Right forelimb (tissue), 1 donor: ENCODE measurements at places on chromosomes 6 and 20.

- peak; percentile 9 for DNase-seq
Observed at GRCh38 chr6:170074435-170074834, 216.4 kb downstream of the DLL1 start.

- no peak for DNase-seq
Observed at GRCh38 chr6:36662827-36663256, 15.7 kb upstream of the CDKN1A start.

GRCh38 chr6:138600726-138601125 lies 101.4 kb upstream of the NHSL1 start:
- DNase-seq = no peak

GRCh38 chr6:35312076-35312800 lies 14.6 kb downstream of the DEF6 start:
- no peak for DNase-seq

DNA sequence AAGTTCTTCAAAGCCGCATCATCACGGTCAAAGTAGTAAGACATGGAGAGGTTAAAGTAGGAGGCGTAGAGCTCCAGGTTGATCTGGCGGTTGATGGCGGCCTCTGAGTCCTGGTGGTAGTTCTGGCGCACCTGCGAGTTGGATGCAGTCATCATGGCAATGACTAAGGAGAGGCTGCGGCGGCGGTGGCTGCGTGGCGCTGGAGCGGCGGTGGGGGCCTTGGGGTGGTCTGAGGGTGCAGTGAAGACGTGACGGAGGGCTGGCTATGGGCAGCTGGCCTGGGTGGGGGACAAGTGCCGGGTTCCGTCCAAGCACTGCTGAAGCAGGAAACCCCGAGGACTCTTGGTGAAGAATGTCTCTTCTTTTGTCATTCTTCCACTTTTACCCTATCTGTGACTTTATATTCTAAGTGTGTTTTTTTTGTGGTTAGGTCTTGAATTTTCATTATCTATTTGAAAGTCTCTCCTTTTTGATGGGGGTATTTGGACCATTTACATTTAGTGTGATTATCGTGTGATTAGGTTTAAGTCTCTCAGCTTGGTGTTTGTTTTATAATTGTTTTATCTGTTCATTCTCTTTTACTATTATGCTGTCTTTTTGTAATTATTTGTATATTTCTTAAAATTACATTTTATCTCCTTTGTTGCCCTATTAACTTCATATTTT lies 94.6 kb downstream of the TFAP2B start:
- DNase-seq = no peak

- no peak for DNase-seq
Observed at GRCh38 chr6:124989136-124989983, 27.1 kb downstream of the RNF217 start.

- no peak for DNase-seq
Observed at GRCh38 chr6:53707108-53707897, 41.7 kb upstream of the KLHL31 start.

DNA sequence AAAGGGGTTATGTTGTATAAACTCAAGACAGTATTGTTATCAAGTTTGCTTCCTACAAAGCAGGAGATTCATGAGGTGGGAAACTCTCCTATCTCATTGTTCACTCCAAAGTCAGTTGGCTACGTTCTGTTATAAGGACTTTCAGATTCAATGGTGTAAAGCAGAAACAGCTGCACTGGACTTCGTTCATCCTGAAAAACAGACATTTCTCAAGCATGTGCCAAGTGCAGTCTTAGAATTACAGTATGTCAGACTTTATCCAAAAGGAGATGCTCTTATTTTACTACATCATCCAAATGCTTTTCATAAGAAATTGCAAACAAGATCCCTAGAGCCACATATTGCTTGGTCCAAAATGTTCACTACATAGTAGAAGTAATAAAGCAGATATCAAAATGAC lies 14.9 kb downstream of the COL21A1 start:
- DNase-seq = no peak

DNA sequence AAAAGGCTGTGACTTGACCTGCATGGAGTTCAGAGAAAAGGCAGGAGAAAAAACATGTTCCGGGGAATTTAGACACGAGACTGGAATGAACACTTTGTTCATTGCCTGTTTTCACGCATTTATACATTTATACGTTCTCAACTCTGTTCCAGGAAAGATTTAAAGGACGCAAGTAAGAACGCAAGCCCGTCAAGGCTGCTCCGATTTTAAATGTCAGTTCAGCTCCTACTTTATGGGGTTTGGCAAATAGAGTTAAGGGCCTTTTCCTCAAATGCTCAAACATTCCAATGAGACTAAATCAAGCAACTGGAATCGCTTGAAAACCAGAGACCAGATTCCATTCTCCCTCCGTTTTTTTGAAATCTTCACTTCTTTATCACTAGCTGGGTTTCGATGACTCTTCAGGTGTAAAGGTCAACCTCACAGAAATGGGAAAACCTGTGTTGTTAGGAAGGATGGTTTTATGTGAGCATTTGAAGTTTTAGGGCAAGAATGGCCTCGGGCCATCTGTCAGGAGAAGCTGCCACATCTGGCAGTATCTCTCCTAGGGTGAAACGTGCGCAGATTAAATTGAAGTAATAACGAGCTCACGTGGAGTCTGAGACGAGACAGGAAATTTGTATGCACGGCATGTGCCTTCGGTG lies 24.9 kb downstream of the TTLL2 start:
- DNase-seq = no peak

GRCh38 chr6:41494212-41495110 lies 51.7 kb upstream of the FOXP4 start:
- DNase-seq = no peak

DNA sequence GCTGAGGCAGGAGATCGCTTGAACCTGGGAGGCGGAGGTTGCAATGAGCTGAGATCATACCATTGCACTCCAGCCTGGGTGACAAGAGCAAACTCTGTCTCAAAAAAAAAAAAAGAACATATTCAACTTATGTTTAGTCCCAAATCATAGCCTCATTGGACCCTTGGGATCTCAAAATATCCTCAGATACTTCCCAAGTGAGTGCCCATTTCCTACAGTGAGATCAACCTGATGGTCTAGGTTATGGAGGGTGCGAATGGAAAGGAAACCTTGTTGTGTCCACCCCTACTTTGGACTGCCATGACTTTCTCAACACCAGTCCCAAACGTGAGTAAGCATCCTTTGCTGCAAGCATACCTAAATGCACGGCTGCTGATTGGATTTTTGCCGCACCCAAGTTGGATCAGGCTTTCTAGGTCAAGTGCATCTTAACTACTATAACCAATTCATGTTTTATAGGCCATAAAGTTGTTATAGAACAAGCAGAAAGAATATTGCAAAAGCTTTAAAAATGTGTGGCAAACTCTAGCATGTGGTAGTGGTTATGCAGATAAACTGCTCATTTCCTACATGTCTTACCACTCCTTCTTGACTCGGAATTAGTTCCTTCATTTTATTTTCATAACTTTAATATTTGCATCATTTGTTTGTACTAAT lies 131.2 kb downstream of the PLEKHG1 start:
- DNase-seq = no peak

DNA sequence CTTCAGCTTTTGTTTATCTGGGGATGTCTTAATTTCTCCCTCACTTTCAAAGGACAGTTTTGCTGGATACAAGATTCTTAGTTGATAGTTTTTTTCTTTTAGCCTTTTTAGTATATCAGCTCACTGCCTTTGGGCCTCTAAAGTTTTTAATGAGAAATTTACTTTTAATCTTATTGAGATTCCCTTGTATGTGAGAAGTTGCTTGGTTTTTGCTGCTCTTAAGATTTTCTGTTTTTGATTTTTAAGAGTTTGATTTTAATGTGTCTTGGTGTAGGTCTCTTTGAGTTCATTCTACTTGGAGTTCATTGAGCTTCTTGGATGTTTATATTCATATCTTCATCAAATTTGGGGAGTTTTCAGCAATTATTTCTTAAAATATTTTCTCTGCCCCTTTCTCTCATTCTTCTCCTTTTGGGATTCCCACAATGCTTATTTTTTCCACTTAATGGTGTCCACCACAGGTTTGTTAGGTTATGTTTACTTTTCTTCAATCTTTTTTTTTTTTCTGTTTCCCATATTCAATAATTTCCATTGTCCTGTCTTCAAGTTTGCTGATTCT lies 19.6 kb upstream of the TGM6 start:
- DNase-seq = no peak

GRCh38 chr6:24357336-24358218 lies at the start of gene DCDC2:
Gene DCDC2, minus strand, starts transcription at chr6:24358059. Its CDS starts 309 bp downstream, at chr6:24357750.
- peak; percentile 48 for DNase-seq

DNA sequence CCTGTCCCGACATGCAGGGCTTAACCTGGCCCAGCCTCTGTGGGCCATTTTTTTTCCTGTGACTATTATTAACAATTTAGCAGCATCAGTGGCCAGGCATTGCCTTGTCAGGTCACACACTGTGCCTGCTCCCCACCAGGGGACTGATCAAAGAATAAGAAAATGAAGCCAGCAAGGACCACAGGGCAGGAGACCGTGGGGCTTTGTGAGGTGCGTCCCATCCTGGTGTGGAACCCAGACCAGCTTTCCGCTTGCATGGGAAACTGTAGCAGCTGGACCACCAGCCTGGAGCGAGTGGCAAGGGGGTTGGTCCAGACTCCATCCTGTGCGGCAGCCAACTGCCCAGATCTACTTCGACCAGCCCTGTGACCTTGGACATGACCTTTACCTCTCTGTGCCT lies 218.3 kb downstream of the ANKRD60 start:
- peak; percentile 27 for DNase-seq

- no peak for DNase-seq
Observed at GRCh38 chr20:32570401-32571190, 14.5 kb downstream of the NOL4L start.

- DNase-seq = no peak
Observed at GRCh38 chr6:148441454-148441911, 98.8 kb downstream of the SASH1 start.

GRCh38 chr20:1357921-1358671 lies 29.2 kb upstream of the SDCBP2 start:
- DNase-seq = no peak

GRCh38 chr20:19993958-19994669 lies 23.0 kb upstream of the NAA20 start:
- DNase-seq = peak; percentile 64
